GM12864 (cell line): ENCODE measurements at places on chromosomes 7 and 10.

GRCh38 chr10:27155066-27155754 lies at the start of gene MASTL:
TSS of gene MASTL (plus strand) at chr10:27155352. CDS start at chr10:27155427, 75 bp downstream.
- peak; percentile 82 for DNase-seq

DNA sequence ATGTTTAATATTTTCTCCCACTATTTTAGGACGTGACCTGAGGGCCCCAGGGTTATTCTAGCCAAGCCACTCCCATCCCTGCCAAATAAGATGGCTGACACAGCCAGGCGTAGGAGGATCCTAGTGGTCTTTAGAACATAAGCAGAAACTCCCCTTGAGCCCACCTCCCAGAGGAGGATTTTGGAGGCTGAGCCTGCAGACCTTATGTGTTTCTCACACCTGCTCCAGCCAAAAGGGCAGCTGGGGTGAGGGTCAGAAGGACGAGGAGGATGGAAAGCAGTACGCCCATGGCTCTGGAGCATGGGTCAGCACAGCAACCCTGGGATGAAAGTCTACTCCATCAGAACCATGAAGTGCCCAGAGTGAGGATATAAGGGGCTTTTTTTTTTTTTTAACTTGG lies 39.9 kb downstream of the PDLIM1 start:
- no peak for DNase-seq

GRCh38 chr7:108492742-108493141 lies 33.2 kb downstream of the PNPLA8 start:
- no peak for DNase-seq

DNA sequence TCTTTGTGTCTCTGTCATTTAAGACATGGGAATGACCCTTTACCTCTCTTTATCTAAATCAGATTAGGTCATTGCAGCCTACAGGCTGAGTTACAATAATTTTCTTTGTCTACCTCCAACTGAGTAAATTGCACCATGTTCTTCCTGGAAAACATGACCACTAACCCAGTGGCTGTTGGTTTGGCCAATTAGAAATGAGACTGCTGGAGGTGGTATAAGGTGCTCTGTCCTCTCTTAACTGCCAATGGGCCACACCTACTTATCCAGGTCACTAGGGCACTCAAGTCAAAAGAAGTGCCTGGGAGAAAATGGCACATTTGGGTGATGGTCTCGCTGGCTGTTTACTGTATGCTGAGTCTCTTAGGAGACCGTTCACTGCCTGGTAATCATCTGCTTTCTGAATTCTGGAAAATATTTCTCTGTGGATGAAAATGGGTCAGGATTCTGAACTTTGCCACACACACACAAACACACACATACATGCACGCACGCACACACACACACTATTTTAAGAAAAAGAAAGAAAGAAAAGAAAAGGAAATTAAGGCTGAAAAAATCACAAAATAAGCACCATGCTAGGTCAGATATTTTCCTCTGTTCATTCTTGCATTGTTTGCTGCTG lies 16.4 kb downstream of the STAMBPL1 start:
- no peak for DNase-seq

GRCh38 chr10:10294881-10295529 lies 722.7 kb upstream of the CELF2 start:
- no peak for DNase-seq

GRCh38 chr7:47390914-47391313 lies 191.0 kb downstream of the TNS3 start:
- no peak for DNase-seq

GRCh38 chr10:49158404-49158803 lies 24.6 kb upstream of the FAM170B start:
- DNase-seq = no peak

DNA sequence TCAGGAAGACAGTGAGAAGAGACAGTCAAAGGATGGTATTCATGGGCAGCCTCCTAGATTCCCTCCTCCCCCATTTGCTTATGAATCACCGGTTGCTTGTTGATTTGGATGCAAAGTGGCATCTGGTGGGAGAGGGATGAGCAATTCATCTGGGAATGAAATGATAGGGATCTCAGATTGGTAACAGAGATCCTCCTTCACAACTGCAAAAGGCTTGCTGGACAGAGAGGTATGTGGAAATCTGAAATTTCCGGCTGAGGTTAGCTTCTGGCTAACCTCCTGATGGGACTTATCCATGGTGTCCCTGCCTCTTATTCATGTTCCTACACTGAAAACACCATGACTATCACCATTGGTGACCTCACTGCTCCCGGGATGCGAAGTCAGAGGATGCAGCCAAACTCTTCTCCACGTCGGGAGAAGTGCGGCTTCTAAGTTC lies 48.4 kb upstream of the PODXL start:
- DNase-seq = no peak

DNA sequence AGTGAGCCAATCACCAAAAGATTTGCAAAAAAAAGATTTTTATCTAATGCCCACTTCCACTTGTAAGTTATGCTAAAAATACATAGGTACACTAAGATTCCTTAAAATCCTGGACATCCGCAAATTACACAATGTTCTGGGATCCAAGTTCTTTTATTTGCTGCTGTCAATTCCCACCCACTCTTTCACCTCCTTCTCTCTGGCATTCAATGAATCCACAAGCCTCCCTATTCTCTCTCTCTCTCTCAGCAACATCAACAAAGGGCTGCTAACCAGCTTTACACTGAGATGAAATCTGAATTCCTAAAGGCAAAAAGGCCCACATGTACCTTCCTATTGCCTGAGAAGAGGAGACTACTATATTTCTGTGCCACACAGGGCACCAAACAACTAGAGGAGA lies 99.9 kb downstream of the ARMH3 start:
- DNase-seq = no peak
